ENCODE measurements at places on chromosomes 5 and 9. TPM values are rescaled to one million over a fixed set of nuclear protein-coding genes. Genes with fewer than 3 reads are reported as not detected.

- DNase-seq = peak; percentile 86
Observed at GRCh38 chr9:99824378-99825171, 2.9 kb downstream of the NR4A3 start.

GRCh38 chr5:148268566-148268965, at the start of gene SPINK13:
Gene SPINK13, plus strand, starts transcription at chr5:148268794. Its CDS starts 1,279 bp downstream, at chr5:148270073.
- DNase-seq = no peak

Gene KIF27
- total RNA-seq = 4.2 TPM

Gene FBP1
- total RNA-seq = not detected

All from osteocyte (in vitro differentiated cells).